ENCODE measurements at places on chromosomes 13 and 19.
A peak's percentile ranks its signal among the peaks of the same experiment; 100 is the strongest.

DNA sequence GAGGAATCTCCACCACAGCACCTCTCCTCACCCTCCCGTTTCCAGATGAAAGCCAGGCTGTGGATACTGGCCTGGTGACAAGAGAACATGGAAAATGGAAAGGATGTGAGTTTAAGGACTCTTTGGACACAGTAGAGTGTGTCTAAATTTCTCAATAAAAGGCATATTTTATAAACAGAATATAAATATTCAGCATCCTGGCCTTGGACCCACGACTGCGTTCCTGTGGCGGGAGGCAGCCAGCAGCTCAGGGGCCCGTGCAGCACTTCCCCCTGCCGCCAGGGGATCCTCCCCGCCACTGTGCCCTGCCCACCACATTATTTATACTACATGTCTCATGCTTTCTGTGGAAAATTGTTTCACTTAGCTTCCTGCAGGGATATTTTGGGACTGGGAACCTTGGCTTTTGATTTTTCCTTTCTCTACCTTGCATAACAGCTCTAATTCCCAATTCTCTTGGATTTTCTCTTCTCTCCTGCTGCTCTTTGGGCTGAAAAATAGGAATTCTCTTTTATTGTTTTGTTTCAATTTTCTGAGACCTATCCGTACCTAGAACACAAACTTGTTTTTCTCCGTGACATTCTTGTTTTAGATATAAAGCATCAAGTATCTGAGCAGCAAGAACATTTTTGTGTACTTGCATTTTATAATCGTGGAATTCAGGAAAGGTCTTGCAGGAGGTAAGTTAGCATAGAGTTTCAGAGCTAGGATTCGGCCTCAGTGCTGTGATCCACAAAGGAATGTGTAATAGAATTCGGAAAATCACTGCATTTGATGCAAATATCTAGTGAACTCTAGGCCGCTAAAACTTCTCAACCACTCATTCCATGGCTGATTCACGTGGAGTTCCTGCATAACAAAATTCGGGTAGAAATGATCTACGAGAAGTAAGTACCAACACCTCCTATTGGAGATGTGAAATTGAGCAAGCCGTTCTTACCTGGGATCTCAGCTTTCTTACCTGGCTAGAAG is 107.7 kb upstream of the SPATA13 start:
- no peak for DNase-seq

DNA sequence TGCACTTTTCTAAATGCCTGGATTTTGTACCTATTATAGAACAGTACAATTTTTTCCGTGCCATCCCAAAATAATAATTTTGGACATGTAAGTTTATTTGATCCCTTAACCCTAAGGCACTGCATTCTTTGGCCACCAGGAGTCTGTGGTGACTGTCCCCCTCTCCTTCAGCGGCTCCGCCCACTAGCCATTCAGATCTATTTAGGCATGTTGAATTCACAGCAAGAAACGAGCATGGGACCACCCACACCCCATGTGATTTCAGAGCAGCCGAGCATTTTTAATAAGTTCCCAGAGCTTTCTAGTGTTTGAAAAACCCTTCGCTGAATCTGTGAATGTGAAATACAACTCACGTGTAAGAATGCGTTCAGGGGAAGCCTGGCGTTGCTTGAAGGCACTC is 567.5 kb downstream of the MYO16 start:
- DNase-seq, result no peak

DNA sequence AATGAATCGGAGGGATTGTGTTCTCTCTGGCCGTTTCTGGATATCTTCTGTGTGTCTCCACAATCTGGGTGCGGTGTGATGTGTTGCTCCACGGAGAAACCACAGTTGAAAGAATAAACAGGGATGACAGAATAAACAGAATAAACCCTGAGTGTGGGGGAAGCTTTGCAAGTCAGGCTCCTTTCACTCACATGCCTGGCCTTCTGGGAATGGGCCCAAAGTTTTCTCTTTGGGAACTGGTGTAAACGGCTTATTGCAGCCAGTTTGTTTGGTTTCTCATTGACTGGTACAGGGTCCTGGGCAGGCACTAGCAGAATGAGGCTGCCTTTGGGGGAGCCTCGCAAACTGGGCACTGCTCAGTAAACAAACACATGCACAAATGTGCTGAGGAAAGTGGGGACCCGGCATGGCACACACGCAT is 324.7 kb downstream of the DLEU7 start:
- peak; percentile 58 for DNase-seq

DNA sequence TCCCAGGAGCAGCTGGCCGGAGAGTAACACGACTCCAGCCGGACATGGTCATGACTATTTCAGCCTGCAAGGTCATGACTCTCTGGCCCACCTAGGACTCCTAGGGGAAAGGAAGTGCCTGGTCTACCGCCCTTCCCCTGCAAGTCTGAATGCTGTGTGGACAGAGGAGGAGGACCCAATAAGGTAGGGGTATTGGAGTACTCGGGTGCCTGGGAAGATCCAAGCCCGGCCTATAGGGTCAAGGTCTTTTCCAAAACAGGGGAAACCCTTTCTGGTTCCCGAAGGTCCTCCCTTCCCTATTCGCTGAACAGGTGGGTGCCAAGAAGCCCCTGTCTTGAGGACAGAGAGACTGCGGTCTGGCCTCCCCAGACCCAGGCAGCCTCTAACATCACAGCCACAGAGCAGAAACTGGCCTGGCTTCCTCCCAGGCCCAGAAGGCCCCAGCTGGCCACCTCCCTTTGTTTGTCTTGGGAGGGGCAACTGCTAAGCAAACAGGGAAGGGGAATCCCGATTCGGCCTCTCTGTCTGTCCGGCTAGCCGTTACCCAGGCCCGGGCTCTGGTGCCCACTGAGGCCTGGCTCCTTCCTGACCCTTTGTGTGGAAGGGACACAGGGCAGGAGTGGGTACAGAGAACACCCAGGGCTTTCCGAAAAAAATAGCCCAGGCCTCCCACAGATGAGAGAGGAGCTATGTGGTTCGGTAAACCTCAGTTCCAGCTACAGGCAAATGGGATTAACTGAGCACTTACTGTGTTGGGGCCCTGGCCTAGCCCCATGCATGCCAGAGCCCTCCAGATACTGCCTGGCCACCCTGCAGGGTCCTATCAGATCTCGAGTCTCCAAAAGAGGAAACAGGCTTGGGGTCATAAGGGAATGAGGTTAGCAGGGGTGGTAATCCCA is 5.2 kb upstream of the GRAMD1A start:
- no peak for DNase-seq

DNA sequence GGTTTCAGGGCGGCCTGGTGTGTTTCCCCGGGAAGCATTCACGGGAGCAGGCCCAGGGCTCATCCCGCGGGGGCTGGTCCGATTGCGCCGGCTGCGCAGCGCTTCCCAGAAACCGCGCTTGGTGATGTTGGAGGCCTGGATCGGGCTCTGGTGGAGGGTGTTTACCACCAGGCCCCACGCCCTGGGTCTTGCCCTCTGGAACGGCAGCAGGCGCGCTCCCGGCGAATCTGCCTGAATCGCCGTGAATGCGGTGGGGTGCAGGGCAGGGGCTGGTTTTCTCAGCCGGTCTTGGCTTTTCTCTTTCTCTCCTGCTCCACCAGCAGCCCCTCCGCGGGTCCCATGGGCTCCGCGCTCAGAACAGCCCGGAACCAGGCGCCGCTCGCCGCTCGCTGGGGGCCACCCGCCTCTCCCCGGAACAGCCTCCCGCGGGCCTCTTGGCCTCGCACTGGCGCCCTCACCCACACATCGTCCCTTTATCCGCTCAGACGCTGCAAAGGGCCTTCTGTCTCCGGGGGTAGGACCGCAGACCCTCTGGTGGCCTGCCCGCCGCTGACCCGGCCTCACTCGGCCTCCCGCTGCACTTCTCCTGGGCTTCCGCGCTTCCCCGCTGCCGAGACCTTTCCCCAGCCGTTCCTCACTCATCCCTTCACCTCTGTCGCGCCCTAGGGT is 69.4 kb upstream of the GJB6 start:
- DNase-seq, result no peak

- DNase-seq, result no peak
Observed at GRCh38 chr19:8642561-8642960, 12.1 kb downstream of the NFILZ start.

- DNase-seq, result no peak
Observed at GRCh38 chr13:75929076-75929475, 292.9 kb downstream of the LMO7 start.

DNA sequence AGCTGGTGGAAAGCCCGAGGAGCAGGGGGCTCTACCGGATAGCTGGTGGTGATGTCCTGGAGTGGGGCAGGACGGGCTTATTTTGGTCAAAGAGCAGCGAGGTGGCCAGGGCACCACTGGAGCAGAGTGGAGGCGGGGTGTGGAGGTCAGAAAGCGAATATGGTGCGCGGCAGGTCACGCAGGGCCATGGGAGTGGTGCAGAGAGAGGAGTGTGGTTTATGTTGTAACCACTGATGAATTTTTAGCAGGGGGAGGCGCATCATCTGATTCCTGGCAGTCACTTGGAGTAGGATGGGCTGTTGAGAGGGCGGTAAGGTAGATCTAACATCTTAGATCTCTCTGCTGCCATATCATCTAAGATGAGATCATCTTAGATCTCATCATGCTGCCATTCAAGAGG is 1.4 kb upstream of the ZNF414 start:
- no peak for DNase-seq

GRCh38 chr19:32138416-32138815 is 207.0 kb upstream of the ZNF507 start:
- no peak for DNase-seq

DNA sequence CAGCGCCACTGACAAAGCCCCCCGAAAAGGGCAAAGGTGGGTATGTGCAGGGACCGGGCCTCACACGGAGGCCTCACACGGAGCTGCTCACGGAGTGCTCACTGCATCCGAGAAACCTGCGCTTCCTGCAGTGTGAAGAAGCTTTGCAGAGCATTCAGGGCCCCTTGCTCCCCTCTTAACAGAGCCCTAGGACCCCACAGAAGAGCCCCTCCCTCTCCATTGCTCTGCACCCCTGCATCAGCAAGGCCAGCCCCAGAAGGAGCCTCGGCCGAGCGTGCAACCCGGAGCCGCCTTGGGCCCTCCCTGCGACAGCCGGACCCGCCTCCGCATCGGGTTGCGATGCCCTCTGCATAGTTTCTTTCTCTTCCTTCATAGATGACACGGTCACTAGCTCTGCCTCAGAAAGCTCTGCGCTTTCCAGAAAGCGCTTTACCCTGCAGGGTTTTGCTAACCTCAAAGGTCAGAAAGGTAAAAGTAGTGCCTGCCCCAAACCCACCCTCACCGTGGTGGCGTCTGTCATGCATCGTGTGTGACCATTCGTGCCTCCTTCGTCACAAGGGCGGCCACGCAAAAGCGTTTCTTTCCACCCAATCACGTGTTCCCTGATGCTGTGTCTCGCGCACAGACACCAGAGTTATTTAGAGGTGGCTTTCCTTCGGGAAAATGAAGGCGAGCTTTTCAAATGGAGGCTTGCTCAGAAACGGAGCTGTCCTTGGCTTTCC is 15.7 kb upstream of the F7 start:
- no peak for DNase-seq

DNA sequence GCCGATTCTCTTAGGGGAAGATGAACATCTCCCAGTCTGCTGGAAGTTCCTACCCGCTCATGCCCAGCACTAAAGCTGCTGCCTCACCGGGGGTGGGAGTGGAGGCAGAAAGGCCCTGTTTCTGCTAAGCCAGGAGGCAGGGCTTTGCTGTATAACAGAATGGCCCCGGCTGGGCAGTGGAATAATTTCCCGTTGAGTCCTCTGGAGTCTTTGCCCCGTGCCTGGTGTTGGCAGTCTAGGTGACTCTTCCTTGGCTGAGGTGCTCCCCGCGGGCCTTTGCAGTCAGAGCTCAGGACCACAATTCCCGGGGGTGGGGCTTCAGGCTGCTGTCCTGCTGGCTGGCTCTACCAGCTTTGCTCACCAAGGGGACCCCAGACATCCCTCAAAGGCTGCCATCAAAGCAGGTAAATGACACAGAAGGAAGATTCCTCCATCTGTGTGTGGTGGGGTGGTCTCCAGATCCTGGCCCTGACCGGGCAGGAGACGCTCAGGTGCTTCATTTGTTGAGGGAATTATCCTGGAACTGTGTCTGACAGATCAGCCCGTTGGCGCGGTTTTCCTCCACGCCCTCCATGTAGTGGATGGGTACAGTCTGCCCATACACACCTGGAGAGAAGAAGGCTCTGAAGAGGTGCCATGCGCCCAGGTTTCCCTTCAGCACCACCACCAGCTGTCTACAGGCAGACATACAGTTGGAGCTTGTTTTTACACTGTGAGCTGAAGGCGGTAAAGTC is 209.9 kb downstream of the TEX29 start:
- no peak for DNase-seq

DNA sequence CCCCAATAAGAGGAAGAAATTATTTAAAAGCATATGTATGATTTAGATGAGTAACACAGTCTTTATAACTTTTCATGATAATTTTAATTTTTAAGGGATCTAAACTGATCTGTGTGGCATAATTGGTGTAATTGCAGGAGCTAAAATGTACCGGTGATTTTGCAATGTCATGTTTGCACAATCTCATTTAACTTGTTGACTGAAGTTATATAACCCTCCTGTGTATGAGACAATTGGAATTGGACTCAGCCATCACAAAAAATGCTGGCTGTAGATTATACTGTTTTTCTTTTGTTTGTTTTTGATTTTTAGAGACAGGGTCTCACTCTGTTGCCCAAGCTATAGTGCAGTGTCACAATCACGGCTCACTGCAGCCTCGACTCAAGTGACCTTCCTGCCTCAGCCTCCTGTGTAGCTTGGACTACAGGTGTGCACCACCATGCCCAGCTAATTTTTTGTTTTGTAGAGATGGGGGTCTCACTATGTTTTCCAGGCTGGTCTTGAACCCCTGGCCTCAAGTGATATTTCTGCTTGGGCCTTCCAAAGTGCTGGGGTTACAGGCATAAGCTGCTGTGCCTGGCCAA is 26.1 kb downstream of the FGF9 start:
- DNase-seq, result no peak

- no peak for DNase-seq
Observed at GRCh38 chr19:49502866-49503581, 6.8 kb downstream of the RPS11 start.

DNA sequence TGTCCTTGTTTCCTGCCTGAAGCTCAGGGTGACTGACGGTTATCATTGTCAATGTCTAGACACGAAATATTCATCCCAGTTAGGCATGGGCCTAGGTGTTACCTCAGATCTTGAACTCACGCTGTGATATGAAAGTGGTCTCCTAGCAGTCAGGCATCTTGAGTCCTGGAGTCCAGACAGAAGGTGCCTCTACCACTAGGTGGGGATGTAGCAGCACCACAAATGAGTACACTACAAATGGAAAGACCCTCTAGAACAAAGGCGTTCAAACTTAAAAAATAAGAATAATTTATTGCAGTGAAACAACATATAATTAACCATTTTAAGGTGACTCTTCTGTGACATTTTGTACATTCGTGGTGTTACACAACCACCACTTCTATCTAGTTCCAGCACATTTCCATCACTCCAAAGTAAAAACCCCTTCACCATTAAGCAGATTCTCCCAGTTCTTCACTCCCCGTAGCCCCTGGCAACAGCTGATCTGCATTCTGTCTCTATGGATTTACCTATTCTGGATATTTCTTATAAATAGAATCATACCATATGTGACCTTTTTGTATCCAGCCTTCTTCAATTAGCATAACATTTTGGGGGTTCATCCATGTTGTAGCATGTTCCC is 11.9 kb upstream of the FRY start:
- DNase-seq, result no peak

DNA sequence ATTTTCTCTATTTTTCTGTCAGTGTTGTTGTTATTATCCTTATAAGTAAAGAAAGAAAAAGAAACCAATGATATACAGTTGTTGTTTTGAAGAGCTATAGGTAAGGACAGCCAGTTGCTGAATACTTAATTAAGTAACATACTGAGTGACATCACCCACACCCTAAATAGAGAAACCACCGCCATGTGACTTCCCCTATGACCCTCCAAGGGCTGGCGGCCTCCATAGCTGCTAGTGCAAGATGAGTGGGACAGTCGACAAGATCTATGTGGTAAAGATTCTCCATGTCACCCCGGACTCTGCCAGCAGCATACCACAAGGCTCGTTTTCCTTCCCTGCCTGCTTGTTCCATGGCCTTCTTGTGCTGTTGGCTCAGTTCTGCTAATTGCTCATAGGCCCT is 221.1 kb downstream of the DNAJC15 start:
- DNase-seq, result no peak

Measured in amygdala (tissue), 56 donors.